ENCODE measurements at places on chromosomes 6 and 20.

- DNase-seq: no peak
These were observed 16.8 kb downstream of the CASS4 start for GRCh38 chr20:56428881-56429280.

- DNase-seq: no peak
These were observed 16.3 kb downstream of the MDN1 start for GRCh38 chr6:89803271-89803670.

- no peak for DNase-seq
These were observed 96.6 kb downstream of the SULF2 start for GRCh38 chr20:47688385-47689381.

- DNase-seq: no peak
These were observed 30.1 kb upstream of the MAFB start for GRCh38 chr20:40718982-40719729.

GRCh38 chr20:22771706-22772105 is 187.3 kb upstream of the FOXA2 start:
- no peak for DNase-seq

DNA sequence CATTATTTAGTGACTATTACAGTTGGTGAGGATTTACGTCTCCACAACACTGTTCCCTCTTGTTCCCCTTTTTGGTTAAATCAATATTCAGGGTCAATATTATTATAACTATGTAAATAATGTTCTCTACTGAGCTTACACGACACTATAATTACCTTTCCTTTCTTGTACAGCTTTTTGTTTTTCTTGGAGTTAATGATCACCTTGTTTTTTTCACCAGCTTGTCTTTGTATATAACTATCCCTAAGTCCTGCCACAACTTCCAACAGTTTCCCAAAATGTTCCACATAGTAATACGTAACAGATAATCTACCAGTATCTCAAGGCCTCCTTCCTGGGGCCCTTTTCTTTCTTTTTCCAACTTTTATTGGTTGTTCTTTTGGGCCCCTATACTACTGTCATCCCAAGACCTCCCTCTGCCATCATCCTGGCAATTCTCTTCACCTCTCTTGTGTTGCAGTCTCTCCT is 142.0 kb upstream of the SOX4 start:
- DNase-seq: no peak

DNA sequence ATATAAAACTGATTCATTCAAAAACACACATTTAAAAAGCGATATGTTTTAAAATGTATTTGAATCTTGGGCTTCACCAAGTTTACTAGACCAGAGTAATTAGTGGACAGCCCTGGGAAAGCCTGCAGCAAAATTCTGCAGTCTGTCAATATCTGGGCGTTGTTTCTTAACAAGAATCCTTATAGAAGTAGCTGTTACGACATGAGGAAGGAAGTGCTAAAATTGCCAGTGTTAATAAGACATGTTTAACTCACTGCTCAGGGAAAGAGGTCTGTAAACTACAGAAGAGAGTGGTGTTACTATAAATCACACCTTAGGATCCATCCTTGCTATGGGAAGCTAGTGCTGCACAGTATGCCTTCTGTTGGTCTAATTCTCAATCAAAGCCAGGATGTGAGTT is 120.6 kb downstream of the TBX18 start:
- DNase-seq: no peak

- DNase-seq: no peak
These were observed 135.5 kb downstream of the ZDHHC14 start for GRCh38 chr6:157516319-157517026.

DNA sequence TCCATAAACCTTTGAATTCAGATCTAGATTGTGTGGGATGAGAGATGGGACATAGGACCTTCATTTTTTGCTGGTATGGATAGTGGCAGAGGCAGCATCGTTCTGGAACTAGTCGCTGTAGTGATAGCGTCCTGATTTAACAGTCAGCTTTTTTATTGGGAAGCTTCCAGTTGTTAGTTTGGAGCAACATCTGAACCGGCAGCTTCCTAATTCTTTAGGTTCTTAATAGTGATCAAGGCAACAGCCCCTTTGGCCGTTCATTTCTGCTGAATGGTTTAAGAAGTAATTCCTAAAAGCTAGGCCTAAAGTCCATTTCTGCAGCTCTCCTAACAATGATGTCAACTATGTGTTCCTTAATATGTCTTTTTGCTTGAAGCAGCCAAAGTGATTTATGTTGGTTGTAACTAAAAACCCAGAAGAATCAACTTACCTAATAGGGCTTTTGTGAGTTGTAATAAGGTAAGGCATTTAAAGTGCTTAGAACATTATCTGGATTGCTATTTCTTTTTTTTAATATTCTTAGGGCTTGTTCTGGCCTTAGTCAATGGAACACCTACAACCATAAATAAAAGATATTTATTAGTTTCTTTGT is 90.3 kb downstream of the SHLD1 start:
- DNase-seq: no peak

- no peak for DNase-seq
These were observed 11.4 kb downstream of the SLC35F1 start for GRCh38 chr6:117918454-117918853.

- DNase-seq: no peak
These were observed 28.7 kb downstream of the GNAS start for GRCh38 chr20:58880994-58881752.

DNA sequence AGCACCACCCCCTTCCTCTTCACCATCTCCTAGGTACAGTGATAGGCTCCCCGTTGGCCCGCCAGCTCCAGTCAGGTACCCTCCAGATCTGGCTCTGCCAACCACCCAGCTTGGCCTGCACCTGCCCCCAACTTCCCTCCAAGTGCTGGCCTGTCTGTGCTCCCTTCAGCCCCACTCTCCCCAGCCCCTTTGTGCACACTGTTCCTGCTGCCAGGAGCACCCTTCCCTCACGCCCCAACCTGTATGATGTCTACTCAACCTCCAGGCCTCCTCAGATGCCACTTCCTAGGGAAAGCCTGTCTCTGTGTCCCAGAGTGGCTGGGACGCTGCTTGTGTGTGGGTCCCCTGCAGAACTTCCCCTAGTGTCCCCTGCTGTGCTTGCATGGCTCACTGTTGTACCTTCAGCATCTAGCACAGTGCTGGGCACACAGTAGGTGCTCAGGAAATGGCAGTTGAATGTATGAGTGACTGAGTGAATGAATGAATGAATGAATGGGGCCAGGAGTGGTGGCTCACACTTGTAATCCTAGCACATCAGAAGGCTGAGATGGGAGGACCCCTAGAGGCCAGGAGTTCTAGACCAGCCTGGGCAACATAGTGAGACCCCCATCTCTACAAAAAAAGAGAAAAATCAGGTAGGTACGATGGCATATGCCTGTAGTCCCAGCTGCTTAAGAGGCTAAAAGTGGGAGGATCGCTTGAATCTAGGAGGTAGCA is 3.0 kb downstream of the ZBP1 start:
- no peak for DNase-seq

GRCh38 chr6:77415706-77416105 is 47.6 kb downstream of the HTR1B start:
- no peak for DNase-seq

GRCh38 chr20:14454296-14454695 is 116.9 kb upstream of the FLRT3 start:
- DNase-seq: no peak

DNA sequence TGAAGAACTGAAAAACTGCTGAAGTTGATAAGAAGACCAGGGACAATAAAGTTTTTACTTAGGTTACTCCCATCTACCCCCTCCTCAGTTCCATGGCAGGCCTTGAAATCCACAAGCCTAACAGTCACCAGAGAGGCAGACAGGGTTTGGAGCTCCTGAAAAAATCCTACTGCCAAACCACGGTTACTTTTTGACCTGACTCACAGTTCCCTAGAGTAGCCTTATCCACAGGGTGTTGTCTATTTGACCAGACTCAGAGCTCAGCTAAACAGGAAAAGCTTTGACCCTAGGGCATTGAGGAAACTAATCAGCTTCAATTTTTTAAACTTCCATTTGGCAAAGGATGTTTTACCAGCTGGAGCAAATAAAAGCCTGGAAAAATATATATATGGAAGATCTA is 257.7 kb upstream of the NT5E start:
- no peak for DNase-seq

GRCh38 chr6:107715550-107716321 is 108.4 kb downstream of the SCML4 start:
- no peak for DNase-seq

GRCh38 chr6:5490501-5491069 is 229.3 kb downstream of the FARS2 start:
- DNase-seq: no peak

GRCh38 chr6:32196682-32197616 is 4.5 kb upstream of the GPSM3 start:
- no peak for DNase-seq

DNA sequence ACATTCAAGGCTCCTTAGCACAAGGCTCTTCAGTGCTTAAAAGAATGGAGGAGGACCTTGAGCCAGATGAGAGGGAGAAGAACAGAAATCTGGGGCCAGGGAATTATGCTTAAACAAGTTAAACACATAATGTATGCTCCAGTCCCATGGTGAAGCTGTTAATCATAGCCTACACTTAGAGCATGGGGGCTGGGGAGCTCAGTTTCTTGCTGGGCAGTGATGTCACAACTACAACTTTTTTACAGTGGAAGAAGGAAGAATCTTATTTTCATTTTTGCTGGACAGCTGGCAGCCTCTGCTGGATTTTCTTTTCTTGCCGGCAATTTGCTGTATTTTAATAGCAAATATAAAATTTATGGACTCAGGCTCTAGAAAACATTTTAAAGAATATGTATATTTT is 432.5 kb downstream of the CD109 start:
- no peak for DNase-seq

GRCh38 chr6:169362501-169363121 is 109.0 kb upstream of the THBS2 start:
- no peak for DNase-seq

- DNase-seq: no peak
These were observed 113.5 kb downstream of the FAXC start for GRCh38 chr6:99236010-99236409.

DNA sequence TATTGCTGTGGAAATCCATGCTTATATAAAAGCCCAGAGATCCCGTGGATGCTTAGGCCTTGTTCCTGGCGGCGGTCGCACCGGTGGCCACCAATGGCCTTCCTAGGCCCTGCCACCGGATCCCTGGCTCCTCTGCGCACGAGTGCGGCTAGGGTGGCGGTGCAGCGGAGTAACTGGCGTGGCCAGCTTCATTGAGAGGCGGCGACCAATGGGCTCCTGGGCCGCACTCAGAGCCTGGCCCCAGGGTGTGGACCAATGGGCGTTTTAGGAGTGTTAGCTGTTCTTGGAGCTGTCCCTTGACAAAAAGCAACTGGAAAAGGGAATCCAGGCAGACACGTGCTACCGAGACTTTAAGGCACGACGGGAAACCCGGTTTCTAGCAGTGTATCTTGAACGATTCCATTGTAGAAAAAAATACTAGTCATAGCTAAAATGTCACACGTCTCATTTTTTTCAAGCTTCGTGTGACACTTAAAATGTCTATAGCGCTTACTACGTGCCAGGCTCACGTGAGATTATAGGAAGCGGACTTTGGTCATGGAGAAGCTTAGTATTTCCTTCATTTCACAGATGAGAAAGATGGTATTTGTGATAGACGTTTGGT is 1.7 kb downstream of the AMD1 start:
- peak; percentile 8 for DNase-seq

GRCh38 chr6:33771146-33772081 is 17.5 kb downstream of the LEMD2 start:
- peak; percentile 24 for DNase-seq

DNA sequence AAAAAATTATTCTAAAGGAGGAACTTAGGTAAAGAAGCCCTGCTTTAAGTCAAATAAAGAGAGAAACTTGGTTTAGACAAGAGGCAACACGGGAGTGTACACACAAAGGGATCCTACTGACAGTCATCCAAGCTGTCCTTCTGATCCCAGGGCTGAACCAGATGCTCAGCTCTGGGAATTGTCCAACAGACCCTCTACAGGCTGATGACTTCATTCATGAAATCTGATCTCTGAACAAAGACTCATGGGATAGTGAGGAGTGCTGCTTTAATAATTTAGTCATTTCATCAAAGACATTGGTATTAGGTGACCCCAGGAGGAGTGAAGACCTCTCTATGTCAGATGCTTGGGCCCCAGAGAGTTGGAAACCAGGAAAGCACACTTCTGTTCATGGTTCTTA is 65.6 kb upstream of the ARMH2 start:
- no peak for DNase-seq

- DNase-seq: no peak
These were observed 123.2 kb downstream of the RIN2 start for GRCh38 chr20:19881080-19881840.

GRCh38 chr6:142218446-142218845 is 71.4 kb downstream of the VTA1 start:
- no peak for DNase-seq

DNA sequence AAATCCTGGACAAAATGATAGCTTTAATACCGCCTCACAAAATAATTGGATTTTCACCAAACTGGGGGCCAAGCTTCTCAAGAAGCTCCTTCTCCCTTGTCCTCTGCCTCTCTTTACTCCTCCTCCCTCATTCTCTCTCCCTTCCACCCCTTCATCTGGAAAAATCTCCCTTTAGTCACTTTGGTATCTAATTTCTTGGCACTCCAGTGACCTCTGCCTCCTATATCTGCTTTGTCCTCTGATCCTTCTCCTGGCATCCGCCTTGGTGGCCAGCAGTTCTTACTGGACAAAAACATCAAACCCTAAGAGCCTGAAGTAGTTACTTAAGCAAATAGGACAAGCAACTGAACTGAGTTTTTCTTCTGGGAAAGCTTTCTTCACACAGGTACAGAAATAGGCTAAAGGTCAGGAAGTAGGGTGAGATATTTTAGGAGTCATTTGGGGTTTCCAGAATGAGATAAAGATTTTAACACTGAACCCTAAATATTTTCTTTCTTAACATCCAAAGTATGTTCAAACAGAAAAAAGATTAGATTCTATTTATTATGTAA is 220.7 kb downstream of the ARHGAP18 start:
- no peak for DNase-seq

GRCh38 chr6:17591287-17591686 is 8.8 kb upstream of the FAM8A1 start:
- no peak for DNase-seq

GRCh38 chr6:37202788-37203491 is 33.0 kb downstream of the PIM1 start:
- no peak for DNase-seq

GRCh38 chr6:28215425-28215824 is 9.7 kb upstream of the ZSCAN9 start:
- DNase-seq: no peak

GRCh38 chr6:112269979-112270566 is 15.7 kb upstream of the LAMA4 start:
- no peak for DNase-seq

DNA sequence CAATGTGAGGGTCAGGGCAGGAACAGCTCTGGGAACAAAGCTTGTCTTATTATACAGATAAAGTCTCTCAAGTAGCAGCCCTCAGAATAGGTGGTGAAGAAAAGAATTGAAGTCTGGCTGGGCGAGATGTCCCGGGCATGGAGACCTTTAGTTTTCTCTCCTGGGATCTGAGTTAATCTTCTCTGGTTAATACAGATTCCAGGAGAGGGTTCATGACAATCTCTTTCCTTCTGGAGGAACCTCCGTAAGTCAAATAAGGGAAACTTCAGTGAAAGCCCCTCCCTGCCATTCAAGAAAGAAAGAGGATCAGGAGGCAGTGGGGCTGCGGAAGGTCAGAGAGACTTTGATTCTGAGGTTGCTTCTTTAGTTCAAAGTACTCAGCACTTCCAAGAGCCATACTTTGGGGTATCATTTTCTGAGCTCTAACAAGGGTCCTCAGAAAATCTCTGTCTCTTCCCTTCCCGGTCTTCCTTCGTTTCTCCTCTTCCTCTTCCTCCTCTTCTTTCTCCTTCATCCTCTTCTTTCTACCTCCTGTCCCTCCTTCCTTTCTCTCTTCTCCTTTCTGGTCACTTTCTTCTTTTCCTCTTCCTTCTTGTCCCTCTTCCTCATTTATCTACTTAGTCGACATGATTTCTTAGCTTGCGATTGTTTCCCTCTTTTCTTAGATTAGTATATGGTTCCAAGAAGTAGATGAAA is 4.6 kb upstream of the ZNF184 start:
- no peak for DNase-seq

Data from stimulated activated CD8-positive, alpha-beta memory T cell treated with anti-CD3 and anti-CD28 coated beads, Interleukin-15, amount 100 ng/mL, for 1 hour (primary cell).